Stimulated activated CD4-positive, alpha-beta T cell treated with anti-CD3 and anti-CD28 coated beads, Interleukin-12 subunit alpha, Interleukin-12 subunit beta, amount 100 ng/mL, for 48 hours (primary cell): ENCODE measurements at places on chromosomes 4 and X.

DNA sequence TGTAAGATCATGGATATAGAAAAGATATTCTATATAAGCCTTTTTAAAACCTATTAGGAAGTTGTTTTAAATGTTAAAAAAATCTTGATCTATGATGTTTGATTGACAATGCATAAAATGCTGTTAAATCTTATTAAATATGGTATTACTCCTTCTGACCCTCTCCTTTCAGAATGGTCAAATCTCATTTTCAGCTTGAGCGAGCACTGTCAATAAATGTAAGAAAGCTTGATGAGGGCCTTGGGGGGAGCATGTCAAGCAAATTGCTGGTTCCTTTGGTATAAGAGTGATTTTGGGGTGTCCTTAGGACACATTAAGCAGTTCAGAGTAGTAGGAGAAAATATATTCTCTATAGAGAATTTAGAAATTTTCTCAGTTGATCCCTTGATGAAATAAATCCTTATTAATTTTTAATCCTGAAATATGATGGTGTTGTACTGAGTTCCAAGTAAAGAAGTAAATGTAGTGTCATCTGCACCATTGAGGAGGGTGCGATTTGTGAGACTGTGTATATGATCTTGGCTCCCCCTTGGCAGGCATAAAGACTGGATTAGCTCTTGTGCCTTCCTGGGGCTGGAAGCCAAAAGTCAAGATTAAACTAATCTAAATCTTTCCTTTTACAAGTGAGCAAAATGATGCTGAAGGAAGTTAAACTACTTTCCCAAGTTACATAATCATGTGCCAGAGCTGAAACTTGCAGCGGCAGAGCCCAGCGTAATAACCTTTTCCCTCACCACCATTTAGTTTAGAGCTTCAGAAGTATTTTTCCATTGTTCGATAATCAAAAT, 82.6 kb upstream of the ANK2 start:
- DNase-seq = no peak

- no peak for DNase-seq
Measured at GRCh38 chrX:106976416-106976815, 23.6 kb downstream of the MORC4 start.

GRCh38 chr4:6507345-6507744, 34.9 kb upstream of the PPP2R2C start:
- DNase-seq = no peak

GRCh38 chrX:154373340-154374306, 811 bp downstream of the FLNA start:
- no peak for DNase-seq

- DNase-seq = no peak
Measured at GRCh38 chr4:144582975-144583374, 63.0 kb upstream of the HHIP start.

GRCh38 chrX:136765821-136766356, 14.8 kb downstream of the ARHGEF6 start:
- DNase-seq = no peak

DNA sequence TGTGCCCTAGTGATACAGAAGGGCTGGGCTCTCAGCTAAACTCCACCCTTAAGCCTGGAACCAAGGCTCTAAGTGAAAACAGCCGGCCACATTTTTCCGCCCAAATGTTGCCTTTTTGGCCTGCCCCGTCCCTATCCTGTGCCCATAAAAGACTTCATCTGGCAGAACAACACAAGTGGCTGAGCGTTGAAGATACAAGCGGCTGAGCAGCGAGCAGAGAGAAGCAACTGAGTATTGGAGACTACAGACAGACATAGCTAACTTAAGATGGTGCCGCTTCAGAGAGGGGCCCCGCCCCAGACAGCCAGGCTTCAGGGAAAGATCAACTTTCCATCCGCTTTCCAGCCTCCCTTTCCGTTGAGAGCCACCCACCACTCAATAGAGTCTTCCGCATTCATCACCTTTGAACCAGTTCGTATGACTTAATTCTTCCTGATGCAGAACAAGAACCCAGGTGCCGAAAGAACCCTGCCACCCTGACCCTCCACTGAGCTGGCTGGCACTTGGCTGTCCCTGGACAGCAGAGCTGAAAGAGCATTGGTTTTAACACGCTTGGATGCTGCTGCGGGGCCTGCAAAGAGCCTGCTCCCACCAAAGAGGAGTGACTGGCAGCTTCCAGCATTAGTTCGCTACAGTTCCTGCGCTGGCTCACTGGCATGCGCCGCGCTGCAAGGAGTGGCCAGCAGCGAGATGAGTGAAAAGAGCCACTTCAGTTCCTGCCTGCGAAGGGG, 853.2 kb upstream of the INTU start:
- DNase-seq = no peak

- no peak for DNase-seq
Measured at GRCh38 chr4:151324124-151324751, 1.2 kb downstream of the SH3D19 start.

- no peak for DNase-seq
Measured at GRCh38 chr4:90099812-90100211, 27.4 kb upstream of the CCSER1 start.

- DNase-seq = no peak
Measured at GRCh38 chr4:180377741-180378140, 1865.5 kb upstream of the TENM3 start.

GRCh38 chr4:85736571-85736970, 261.6 kb downstream of the ARHGAP24 start:
- no peak for DNase-seq

- DNase-seq = no peak
Measured at GRCh38 chr4:147351083-147351787, 129.7 kb upstream of the EDNRA start.

DNA sequence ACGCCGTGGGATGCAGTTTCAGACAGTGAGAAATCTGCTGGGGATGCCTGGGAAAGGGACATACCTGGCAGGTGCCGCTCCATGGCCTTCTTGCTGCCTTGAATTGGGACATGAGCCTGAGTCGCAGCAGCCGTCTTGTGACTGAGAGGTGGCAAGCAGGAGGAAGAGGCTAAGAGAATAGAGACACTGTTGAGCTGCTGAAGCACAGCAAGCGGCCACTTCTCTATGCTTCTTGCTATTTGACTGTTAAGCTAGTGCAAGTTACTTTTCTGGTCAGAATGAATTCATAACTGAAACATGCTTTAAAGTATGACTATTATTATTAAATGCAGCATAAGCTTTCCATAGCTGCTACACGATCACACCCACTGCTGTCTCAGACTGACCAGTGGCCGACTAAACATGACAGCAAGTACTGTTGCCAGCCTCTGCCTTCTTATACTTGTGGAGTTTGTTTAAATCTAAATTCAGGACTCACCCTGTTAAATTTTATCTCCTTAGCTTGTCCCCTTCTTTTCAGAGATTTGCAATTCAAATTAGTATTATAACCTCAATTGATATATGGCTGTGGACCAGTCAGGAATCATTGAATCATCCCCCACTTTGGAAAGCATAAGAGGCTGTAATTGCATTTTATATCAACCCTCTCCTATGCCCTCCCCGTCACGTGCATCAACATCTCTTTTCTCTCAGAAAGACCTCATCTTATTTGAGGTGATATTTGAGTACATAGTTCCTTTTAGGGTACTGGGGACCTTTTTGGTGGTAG, 24.8 kb upstream of the ACSL1 start:
- no peak for DNase-seq

DNA sequence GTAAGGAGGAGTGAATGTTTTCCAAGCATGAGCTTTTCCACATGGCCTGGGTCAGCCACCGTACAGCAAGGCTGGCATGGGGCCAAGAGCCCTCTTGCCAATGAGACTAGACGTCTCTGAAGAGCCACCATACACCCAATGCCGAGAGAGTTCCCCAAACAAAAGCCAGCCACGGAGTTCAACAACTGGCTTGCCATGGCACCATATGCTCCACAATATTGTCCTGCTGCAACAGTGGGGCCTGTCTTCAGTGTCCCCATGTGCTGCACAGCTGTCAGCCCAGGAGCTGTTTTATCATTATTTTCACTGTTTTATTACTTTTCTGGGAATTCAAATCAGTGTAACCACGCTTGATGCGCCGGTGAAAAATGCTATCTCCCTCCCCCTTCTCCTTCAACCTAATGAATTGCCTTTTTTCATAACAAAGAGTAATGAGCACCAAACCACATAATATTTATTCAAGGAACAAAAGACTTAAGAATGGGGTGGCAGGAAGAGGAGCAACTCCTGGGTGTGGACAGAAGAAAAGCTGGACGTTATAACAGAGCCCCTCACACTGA, 18.4 kb downstream of the MAML3 start:
- DNase-seq = no peak

DNA sequence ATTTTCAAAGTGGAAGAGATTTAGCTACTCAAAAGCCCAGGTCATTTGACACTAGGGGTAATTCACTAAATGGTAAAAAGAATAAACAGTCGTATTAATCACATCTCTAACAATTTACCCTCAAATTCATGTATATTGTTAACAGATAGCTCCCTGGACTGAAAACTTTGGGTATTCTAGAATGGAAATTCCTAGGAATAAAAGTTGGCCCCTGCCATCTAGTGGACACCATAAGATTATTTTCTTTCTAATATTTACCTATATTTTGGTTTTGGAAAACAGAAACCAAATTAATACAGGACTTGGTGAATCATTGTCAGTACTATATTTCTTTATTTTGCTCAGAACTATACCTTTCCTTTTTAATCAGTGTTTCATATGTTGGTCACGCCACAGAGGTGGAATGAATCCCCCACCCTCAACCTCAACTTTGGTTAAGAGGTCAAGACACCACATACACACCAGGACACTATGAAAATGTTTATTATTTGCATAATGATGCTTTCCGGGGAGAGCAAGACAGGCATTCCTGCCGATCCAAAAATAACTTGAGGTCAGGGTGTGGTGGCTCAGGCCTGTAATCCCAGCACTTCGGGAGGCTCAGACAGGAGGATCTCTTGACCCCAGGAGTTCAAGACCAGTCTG, 96.2 kb upstream of the APOOL start:
- no peak for DNase-seq

GRCh38 chrX:47607091-47607490, 12.6 kb downstream of the SYN1 start:
- DNase-seq = no peak

DNA sequence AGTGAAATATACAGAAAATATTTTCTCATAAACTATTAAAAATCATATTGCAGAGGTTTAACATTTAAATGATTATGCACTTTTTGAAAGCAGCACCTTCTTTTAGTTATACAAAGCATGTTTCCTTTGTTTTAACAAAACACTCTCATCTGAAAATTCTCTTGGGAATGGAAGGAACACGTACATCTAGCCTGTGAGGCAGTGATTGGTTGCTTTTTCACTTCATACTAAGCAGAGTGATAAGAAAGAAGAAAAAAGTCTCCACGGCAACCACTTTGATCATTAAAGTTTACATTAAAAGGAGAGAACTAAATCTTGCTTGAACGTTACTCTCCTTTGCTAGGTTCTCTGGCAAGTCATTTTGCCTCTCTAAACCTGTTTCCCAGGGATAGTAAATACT, 41.7 kb upstream of the H2AZ1 start:
- DNase-seq = no peak

DNA sequence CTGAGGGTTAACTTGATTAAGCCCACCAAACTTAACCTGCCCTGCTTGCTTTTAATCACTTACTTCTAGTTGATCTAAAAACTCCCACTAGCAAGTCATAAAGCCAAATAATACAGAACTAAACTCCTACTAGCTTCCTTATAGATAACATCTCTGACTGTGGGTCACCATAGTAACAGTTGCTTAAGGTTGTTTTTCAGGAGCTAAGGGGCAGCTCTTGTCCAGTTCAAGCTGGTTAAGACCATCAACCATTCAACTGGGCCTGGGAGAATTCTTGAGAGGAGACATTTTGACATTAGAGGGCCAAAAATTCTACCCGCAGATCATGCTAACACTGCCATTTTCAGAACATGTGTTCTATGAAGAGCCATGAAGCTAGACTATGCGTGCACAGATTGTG, 67.0 kb downstream of the UCHL1 start:
- DNase-seq = no peak

DNA sequence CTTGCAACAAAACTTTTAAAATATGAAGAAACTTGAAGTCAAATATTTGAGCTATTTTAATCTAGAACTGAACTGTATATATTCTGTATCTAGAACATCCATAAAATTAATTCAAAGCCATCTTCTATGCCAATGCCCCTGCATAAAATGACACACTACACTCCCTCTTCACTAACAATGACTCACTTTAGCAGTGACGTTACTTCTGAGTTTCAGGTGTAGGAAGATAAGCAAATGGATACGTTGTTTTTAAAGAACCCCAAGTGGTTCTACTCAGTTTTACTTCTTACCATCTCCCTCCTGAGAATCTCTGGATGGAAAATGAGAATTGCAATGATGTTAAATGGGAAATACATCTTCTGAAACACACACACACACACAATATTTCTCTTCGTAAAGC, 45.2 kb downstream of the CXXC4 start:
- DNase-seq = no peak

- DNase-seq = no peak
Measured at GRCh38 chr4:76982638-76983584, 33.4 kb downstream of the SEPTIN11 start.

DNA sequence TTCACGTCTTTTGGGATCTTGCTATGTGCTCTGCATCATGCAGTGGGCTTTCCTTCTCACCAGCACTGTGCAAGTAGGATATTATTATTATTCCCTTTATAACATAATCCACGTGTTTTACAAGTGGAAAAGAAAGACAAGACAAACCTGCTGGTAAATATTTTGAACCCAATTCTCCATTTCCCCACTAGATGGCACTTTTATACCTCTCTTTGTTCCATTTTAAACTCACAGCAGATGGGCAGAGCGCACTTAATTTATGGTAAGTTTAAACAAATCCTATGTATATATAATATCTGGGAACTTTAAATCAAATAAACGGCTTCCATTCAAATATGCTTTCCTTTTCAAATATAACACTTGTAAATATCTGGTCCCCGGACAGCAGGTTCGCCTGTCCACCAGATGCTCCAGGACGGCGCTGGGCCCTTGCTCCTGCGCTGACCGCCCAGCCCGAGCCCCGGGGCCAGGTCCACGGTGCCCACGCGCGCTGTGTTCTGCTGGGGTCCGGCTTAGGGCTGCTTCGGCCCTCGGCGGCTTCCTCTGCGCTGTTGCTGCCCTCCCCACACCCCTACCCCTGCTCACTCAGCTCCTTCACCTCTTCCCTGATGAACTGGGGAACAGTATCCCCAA, 31.1 kb downstream of the F11 start:
- DNase-seq = no peak

- DNase-seq = no peak
Measured at GRCh38 chr4:88078579-88078978, 71.1 kb downstream of the PKD2 start.

GRCh38 chrX:37010496-37010895, 2.3 kb downstream of the FAM47C start:
- no peak for DNase-seq

GRCh38 chr4:113159942-113160545, 110.6 kb downstream of the ANK2 start:
- no peak for DNase-seq

- no peak for DNase-seq
Measured at GRCh38 chr4:168856312-168856711, 153.7 kb downstream of the CBR4 start.

GRCh38 chr4:52949336-52949735, 87.2 kb downstream of the RASL11B start:
- DNase-seq = no peak

GRCh38 chr4:872241-872981, 46.5 kb upstream of the CPLX1 start:
- no peak for DNase-seq
